ENCODE measurements at places on chromosomes 5 and 9. TPM values are rescaled to one million over a fixed set of nuclear protein-coding genes. Genes with fewer than 3 reads are reported as not detected.
A peak's percentile ranks its signal among the peaks of the same experiment; 100 is the strongest.

PCDHA9 gene
- total RNA-seq, result not detected

WDR70 gene
- 35.2 TPM for total RNA-seq

TMEM174 gene
- total RNA-seq, result not detected

C5orf46 gene
- not detected for total RNA-seq

CBY3 gene
- total RNA-seq, result not detected

CA9 gene
- not detected for total RNA-seq

RASGEF1C gene
- total RNA-seq, result not detected

IL13 gene
- 0.20 TPM for total RNA-seq

- no peak for DNase-seq
Measured at GRCh38 chr5:851553-851952, 767 bp upstream of the ZDHHC11 start.

GRCh38 chr9:106085479-106085878 lies 391.1 kb downstream of the TMEM38B start:
- no peak for DNase-seq

DNA sequence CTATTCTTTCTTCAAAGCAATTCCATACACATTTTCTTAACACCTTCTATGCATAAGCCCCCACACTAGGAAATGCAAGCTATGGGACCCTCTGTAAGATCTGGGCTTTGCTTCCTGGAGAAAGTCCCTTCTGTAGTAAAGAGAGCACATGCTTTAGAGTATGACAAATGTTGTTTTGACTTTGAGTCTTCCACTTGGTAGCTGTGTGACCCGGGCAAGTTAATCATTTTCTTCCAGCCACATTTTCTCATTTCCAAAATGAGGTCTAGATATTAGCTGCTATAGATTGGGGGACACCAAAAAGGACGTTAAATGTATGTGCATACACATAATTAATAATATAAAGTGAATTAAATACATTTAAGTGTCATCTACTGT lies 334.0 kb downstream of the NFIB start:
- DNase-seq, result no peak

DNA sequence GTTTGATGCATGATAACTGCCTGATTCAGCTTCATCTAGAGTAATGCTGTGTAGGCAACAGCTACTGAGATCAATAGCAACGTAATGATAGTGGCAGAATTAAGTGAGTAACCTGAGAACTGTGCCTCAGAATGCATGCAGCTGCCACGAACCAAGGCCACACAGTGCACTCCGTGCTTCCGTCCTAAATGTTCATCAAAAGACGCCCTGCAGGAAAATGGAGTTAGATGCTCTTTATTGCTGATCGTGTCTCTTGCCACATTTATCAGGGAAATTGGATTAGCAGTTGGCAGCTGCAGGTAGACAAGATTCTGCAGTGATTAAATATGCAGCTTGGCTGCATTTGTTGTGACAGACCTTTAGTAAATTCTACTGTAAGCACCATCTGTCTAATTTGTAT lies 107.7 kb upstream of the TLX3 start:
- DNase-seq, result no peak

- DNase-seq, result no peak
Measured at GRCh38 chr5:73938280-73938937, 312.4 kb downstream of the ARHGEF28 start.

GRCh38 chr5:149317281-149318048 lies 27.8 kb upstream of the GRPEL2 start:
- DNase-seq, result no peak

DNA sequence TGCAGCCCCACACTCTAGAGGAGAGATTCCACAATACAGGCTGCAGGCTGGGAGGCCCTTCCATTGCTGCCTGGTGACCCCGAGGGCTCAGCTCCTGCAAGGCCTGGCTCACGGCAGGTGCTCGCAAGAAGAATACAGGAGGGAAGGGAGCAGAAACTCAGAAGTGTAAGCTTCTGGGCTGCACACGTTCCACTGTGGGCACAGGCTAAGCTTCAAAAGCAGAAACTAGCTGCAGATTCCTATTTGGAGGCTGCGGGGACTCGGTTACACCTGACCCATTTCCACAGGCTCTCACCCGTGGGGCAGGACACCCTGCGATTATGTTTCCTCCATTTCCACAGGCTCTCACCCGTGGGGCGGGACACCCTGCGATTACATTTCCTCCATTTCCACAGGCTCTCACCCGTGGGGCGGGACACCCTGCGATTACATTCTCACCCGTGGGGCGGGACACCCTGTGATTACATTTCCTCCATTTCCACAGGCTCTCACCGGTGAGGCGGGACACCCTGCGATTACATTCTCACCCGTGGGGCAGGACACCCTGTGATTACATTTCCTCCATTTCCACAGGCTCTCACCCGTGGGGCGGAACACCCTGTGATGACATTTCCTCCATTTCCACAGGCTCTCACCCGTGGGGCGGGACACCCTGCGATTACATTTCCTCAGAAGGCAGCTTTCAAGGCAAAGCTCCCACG lies 10.3 kb downstream of the LPCAT1 start:
- peak; percentile 2 for DNase-seq

GRCh38 chr9:26786564-26786963 lies 106.0 kb downstream of the CAAP1 start:
- DNase-seq, result no peak

- DNase-seq, result no peak
Measured at GRCh38 chr5:57445705-57446037, 36.9 kb downstream of the ACTBL2 start.

DNA sequence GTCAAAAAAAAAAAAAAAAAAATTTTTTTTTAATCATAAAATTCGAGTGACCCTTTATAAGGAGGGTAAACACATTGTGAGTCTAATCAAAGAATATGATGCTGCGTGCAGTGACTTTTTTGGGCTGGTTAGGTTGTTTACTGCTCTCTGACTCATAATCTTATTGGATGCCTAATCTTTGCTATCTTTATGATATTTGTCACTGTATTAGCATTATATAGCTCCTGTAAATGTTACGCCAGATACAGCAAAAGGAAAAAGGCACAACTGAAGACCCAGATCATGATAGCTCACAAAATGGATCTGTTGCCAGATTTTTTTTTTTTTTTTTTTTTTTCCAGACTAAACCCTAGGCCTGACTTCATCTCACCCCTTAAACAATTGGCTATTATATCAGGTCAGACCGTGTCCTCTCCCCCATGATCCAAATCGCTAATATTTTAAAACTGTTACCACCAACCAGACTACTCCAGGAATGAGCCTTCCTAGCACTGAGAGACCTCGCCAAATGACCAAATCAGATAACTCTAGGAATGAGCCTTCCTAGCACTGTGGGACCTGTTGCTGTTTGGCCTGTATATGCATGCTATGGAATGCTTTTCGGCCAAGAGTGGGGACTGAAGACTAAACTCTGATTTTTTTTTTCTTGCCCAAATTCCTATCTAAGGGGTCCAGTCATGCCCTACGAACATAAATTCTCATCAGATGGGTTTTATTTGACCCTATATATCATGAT lies 131.7 kb upstream of the MYO10 start:
- no peak for DNase-seq

DNA sequence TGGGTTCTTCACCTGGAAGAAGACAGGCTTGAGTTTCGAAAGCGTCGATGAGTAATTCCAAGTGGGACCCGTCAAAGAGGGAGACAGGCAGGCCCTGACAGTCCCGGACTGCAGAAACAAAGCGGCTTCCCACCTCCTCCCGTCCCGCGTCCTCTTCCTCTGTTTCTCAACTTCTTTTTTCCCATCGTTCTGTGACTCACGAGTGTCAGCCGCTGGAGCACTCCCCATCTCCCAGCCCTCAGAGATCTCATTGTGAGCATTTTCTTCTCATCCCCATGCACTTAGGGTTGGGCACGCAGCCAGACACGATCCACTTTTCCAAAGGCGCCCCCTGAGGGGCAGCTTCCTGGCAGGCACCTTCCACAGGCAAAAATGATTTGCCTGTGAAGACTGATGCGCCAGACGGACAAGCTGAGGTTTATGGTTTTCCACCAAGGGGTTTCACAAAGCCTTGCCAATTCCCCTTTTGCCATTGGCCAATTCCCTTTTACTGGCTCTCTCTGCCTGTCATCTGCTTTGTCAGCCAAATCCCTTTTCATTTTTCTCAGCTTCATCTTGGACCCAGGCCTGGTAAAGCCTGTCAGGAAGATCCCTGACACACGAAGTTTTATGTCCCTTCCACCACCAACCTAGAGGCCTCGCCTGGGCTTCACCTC lies 86.5 kb upstream of the ANKRD55 start:
- DNase-seq, result no peak

- no peak for DNase-seq
Measured at GRCh38 chr9:98195671-98196070, 3.2 kb upstream of the CORO2A start.

- no peak for DNase-seq
Measured at GRCh38 chr5:103425686-103426454, 136.7 kb downstream of the NUDT12 start.

DNA sequence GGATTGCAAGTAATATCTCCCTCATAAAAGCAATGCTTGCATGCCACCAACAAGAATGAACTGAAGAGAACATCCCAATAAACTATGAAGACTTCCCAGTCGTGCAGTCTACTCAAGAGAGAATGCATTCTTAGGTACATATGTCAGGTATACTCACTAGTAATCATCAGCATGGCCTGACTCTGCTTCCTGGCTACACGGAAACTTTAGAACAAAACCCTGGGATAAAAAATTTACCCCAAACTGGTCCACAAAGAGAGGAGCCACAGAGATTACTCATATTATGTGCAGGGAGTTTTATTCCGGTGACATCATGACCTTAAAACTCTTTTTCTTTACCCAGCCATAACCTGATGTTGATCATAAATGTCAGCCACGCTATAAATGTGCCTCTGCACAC lies 57.5 kb upstream of the PAPPA start:
- no peak for DNase-seq

DNA sequence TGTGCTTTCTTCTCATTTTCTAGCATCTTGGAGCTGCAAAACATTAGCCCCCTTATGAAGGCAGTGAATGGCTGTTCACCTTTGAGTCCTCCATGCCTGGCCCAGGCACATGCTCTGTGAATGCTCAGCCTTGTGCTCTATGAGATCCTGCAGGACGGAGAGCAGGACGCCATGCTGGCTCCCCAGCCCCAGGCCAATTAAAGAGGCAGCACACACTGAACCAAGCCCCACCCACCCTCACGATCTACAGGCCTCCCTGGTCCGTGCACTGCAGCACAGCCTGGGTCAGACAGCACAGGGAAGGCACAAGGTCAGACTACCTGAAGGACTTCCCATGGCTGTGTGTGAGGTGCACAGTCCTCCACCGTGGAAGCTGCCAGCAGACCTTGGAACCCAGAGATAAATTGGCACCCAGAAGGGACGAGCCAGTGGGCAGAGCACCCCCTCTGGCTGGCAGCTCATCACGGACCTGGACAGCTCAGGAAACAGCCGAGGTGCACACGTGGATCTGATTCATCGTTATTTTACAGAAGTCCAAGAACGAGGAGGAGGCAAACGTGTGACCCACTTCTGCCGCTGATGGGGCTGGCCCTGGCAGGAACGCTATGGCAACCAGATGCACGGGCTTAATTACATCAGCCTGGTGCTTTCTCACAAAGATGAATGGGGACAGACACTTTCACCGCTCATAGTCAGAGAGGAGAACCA lies 59.5 kb downstream of the OLFM1 start:
- DNase-seq, result no peak

DNA sequence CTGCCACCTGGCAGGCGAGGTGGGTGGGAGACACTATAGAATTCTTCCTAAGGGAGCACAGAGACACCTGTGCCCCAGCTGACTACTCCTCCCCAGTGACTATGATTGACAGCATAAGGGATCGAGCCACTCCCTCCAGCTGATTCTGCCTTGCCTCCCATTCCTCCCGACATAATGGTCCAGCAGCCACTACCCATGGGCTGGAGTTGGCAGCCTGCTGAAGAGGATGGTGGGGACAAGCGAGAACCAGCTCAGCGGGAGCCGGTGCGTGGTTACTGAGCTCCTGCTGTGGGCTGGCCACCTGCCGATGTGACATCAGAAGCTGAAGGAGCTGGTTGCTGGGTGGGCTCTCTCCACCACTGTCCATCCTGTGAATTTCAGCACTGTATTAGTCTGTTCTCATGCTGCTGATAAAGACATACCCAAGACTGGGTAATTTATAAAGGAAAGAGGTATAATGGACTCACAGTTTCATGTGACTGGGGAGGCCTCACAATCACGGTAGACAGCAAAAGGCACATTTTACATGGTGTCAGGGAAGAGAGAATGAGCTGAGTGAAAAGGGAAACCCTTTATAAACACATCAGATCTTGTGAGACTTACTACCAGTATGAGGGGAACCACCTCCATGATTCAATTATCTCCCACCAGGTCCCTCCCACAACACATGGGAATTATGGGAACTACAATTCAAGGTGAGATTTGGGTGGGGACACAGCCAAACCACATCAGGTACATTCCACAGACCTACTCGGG lies 12.1 kb upstream of the NCS1 start:
- DNase-seq, result no peak

GRCh38 chr5:173496129-173496882 lies 120.1 kb downstream of the BOD1 start:
- DNase-seq, result no peak

GRCh38 chr5:40308867-40309266 lies 370.8 kb upstream of the PTGER4 start:
- no peak for DNase-seq

GRCh38 chr9:31119890-31120454 lies 1264.5 kb upstream of the ACO1 start:
- no peak for DNase-seq

DNA sequence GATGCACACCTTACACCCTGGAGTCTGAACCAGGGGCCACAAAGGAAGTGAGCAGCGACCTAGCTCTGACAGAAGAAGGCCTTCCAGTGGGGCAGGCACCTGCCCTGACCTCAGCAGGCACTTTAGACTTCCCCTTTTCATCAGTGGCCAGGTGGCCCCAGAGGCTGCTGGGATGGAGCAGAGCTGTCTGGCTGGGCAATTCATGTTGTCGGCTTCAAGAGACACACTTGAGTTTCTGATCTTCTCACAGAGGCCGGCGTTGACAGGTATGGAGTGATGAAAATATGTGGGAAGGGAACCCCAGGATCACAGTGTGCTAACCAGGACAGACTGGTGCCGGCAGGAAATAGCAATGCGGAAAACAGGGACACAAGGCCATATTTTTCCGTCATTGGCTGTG lies 375.5 kb downstream of the CTNND2 start:
- DNase-seq, result no peak

- no peak for DNase-seq
Measured at GRCh38 chr5:117084067-117084466, 509.4 kb upstream of the SEMA6A start.

GRCh38 chr5:175860531-175861045 lies 10.8 kb upstream of the CPLX2 start:
- DNase-seq, result no peak

Measured in T-helper 17 cell (primary cell).